ENCODE measurements at places on chromosomes 11 and 22.
A peak's percentile ranks its signal among the peaks of the same experiment; 100 is the strongest.

DNA sequence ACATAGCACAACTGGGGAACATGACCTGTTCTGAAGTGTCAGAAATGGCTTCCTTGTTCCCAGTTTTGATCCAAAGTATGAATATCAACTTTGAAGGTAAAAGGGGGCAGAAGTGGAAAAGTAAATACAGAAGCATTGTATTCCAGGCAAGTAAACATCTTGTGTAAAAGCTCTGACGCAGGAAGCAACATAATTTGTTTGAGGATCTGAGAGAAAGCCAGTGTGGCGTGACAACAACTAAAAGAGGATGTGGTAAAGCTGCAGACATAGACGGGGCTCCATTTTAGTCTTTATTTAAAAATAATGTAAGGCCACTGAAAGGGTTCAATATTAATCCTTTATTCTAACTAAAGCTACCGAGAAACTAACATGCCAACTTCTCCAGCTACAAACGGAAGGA, 310.2 kb downstream of the DLG2 start:
- no peak for DNase-seq

GRCh38 chr11:128734103-128734831, 40.4 kb downstream of the FLI1 start:
- no peak for DNase-seq

DNA sequence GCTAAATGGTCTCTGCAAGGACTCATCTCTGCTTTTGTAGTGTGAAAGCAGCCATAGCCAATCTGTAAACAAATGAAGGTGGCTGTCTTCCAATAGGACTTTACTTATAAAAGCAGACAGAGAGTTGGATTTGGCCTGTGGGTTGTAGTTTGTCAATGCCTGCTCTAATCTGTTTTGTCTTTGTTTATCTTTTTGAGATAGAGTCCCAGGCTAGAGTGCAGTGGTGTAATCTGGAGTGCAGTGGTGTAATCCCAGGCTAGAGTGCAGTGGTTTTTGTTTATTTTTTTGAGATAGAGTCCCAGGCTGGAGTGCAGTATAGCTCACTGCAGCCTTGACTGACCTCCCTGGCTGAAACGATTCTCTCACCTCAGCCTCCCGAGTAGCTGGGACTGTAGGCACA, 8.6 kb downstream of the PPP6R3 start:
- no peak for DNase-seq

- no peak for DNase-seq
Measured at GRCh38 chr11:118605116-118605867, 2.1 kb upstream of the PHLDB1 start.

- no peak for DNase-seq
Measured at GRCh38 chr11:110026858-110027626, 66.2 kb upstream of the ZC3H12C start.

DNA sequence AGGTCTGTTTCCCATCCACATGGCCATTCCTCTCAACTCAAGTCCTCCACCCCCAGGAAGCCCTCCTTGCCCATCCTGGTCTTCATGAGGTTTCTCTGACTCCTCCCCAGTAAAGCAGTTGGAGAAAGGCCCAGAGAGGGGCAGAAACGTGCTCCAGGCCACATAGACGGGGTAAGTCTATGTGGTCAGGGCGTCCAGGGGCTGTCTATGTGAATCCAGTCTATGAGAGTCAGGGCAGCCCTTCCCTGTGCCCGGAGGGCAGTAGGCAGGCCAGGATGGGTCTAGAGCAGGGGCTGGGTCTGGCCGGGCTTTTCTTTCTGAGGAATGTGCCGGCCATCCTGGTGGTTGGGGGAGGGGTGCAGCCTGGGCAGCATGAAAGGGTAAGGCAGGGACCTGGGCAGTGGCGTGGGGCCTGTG, 11.7 kb downstream of the GUCD1 start:
- DNase-seq: no peak

GRCh38 chr11:72338741-72339140, 94.8 kb upstream of the PHOX2A start:
- no peak for DNase-seq

- no peak for DNase-seq
Measured at GRCh38 chr11:13928566-13929251, 33.8 kb upstream of the SPON1 start.

GRCh38 chr22:49297871-49298721, 529.6 kb downstream of the BRD1 start:
- no peak for DNase-seq

DNA sequence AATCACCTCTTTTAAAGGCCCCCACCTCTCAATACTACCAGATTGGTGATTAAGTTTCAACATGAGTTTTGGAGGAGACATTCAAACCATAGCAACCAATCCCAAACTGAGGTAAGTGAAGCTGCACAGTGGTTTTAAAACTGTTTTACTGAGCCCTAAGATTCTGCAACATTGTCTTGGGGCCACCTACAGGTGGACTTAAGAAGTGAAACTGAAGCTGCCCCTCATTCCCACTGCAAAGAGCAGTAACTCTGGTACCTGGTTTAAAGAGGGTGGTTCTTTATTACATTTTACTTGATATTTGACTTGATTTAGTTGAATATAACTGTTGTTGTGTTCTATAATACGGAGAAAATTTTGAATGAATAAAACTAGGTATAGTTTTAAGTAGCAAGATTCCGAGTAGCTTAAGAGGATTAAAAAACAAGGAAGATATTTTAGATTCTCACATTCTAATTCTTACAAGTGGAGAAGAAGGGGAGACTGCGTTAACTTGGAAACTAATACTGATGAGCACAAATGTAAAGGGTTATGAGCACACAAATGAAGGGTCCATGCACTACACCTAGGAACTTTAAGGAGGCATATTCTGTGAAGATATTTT, 26.7 kb downstream of the SYT9 start:
- DNase-seq: peak; percentile 17

- DNase-seq: no peak
Measured at GRCh38 chr22:23835484-23836144, 3.2 kb downstream of the DERL3 start.

DNA sequence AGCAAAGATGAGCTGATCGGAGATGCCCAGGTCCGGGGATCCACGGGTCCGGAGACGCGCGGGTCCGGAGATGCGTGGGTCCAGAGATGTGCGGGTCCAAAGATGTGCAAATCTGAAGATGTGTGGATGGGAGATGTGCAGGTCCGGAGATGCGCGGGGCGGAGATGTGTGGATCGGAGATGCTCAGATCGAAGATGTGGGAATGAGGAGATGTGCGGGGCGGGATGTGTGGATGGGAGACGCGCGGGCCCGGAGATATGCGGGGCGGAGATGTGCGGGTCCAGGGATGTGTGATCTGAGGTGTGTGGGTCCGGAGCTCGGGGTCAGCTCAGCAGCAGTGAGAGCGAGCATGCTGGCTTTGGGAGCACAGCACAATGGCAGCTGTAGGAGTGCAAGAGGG, 35.5 kb downstream of the CDPF1 start:
- no peak for DNase-seq

DNA sequence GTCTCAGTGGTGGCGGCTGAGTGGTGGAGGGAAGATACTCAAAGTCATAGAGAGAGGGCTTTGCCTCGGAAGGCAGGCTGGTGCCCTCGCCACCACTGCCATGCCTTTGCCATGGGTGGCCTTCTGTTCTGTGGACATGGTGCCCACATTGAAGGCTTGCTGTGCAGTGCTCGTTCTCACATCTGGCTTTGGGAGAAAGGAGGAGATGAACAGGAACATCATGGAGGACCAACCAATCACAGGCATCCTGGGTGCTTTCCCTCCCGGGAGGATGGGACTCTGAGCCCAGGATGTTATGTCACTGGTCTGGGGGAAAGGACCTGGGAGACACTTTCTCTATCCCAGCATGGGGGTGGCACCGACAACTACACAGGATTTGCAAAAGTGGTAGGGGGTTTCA, 82.3 kb upstream of the NARS2 start:
- no peak for DNase-seq

DNA sequence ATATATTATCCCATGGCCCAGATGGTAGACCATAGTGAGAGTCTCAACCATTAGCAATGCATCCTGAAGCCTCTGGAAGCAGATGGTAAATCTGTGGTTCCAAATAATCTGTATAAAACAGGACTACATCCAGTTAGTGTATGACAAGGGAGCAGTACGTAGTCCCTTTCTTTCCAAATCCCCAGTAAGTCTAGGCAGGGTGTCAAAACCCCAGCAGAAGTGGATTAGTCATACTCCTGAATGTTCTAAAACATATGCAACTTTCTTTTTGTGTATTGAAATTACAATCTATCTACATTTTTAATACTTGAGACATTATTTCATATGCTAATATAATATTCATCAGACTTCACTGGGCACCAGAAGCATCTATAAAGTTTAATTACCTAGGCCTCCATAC, 295.1 kb upstream of the ANO5 start:
- DNase-seq: no peak

- DNase-seq: no peak
Measured at GRCh38 chr11:108364159-108364558, 103.2 kb downstream of the C11orf65 start.

- no peak for DNase-seq
Measured at GRCh38 chr11:30823119-30823518, 237.0 kb upstream of the MPPED2 start.

DNA sequence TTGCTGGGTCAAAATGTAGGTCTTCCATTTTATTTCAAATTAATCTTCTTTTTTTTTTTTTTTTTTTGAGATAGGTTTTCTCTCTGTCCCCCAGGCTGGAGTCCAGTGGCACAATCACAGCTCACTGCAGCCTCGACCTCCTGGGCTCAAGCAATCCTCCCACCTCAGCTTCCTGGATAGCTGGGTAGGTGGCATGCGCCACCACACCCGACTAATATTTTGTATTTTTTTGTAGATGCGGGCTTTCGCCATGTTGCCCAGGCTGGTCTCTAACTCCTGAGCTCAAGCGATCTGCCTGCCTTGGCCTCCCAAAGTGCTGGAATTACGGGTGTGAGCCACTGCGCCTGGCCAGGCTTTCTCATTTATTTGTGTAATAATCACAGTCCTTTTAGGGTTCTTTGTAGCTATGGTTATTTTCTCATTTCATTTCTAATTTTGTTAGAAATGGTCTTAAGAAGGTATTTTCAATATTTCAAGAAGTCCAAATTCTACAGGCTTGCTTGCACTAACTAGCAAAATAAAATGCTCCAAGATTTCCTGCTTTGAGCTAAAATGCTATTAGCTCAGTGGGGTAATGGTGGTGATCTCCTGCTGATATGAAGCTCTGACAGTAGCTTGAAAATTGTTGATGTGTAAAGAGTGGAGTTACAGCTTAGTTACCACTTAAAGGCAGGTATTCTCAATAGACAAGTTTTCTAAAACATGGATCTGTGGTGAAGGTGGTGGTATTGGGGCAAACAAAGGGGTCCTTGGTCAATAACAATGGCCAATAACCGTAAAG, 50.0 kb downstream of the RBX1 start:
- DNase-seq: no peak

DNA sequence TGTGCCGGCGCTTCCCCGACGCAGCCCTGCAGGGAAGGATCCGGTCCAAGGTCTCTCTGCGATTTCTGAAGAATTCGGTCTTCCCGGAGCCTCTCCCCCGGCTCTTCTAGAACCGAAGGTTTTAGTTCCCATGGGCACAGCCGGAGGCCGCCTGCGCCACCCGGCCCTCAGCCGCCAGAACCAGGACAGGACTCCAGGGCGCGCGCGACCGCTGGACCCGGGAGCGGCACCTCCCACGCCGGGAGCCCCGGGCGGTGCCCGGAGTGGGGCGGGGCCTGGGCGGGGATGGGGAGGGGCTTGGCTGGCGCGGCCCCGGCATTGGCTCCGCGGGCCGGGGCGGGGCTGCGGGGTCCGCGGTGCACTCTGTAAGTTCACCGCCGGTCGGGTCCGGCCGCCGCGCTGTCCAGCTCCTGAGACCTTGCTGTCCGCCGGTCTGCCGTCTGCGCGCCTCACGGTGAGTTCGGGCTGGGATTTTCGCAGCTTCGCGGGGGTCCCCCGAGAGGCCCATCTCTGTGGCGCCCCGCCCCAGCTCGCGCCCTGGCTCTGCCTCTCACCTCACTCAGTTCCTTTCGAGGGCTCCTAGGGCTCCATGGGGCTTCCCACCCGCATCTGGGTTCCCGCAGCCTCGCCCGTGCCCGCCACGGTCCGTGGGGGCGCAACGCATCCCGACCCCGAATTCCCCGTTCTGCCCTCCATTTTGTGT, at the start of gene CDC42EP2:
Gene CDC42EP2 (plus strand): TSS at position 366 of the 703 bp plus-strand sequence. CDS start 6,033 bp downstream, outside the sequence.
- DNase-seq: peak; percentile 85

- no peak for DNase-seq
Measured at GRCh38 chr11:57681168-57681567, 13.3 kb downstream of the ZDHHC5 start.

GRCh38 chr11:18700375-18700774, 1.8 kb downstream of the TMEM86A start:
- DNase-seq: no peak

DNA sequence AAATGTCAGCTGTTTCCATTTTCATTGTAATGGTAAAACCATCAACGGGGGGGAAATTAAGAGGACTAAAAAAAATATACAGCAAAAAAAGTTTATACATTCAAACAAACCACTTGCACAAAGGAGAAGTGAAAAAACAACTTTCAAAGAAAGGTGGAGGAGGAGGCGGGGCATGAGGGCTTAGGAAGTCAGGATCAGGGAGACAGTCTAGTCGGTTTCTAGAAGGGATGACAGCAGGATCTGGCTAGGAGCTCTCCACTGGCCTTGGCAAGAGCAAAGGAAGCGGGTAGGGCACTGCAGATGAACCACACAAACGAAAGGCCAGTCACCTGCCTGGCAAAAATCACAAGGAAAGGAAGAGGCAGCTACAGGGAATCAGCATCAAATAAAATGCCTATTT, 31.0 kb downstream of the NAP1L4 start:
- no peak for DNase-seq

DNA sequence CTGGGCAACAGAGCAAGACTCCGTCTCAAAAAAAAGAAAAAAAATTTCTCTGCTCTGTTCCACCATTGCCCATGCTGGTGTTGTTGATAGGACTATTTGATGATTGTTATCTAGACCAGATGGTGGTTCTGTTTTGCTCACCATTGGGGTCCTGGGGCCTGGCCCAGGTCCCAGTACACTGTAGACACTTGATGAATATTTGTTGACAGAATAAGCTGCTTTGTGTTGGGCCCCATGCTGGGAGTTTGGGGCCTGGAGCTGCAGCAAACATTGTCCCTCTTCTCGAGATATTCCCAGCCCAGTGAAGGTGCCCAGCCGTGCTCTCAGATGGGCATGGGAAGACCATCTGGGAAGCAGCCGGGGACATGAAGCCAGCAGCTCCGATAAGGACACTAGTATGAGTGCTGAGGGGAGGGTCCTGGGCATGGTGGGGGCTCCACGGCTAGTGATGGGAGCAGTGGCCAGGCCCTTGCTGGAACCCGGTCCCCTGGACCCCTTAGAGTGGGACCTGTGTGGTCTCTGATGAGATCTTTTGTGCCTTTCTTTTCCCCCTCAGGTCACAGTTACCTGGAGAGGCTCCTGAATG, 13.6 kb downstream of the INCENP start:
- no peak for DNase-seq

GRCh38 chr22:44025171-44026065, 1.3 kb downstream of the PARVB start:
- no peak for DNase-seq

DNA sequence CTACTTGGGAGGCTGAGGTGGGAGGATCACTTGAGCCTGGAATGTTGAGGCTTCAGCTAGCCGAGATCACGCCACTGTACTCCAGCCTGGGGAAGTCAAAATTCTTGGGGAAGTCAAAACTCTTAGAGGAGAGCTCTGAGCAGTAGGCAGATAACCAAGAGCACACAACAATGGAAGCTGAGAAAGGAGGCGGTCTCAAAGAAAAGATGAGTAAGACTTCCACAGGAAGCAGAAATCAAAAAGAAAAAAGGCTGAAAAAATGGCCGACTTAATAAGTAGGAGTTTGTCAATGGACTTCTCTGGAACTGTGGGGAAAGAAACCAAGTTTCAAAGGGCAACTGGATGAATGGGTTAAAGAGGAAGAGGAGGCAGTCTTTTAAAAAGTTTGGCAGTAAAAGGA, 32.1 kb downstream of the RAB30 start:
- no peak for DNase-seq
